ENCODE measurements at places on chromosomes 6 and 20.

GRCh38 chr6:91500689-91501303 is 913.9 kb upstream of the MAP3K7 start:
- DNase-seq: no peak

GRCh38 chr20:46491354-46491753 is 22.0 kb downstream of the ZNF334 start:
- DNase-seq: no peak

- no peak for DNase-seq
Observed at GRCh38 chr6:118939683-118940082, 4.7 kb upstream of the MCM9 start.

GRCh38 chr6:134584847-134585516 is 267.1 kb upstream of the SGK1 start:
- DNase-seq: no peak

GRCh38 chr6:106684011-106684410 is 54.6 kb downstream of the QRSL1 start:
- DNase-seq: no peak

GRCh38 chr6:41689171-41690008 is 46.0 kb downstream of the TFEB start:
- DNase-seq: no peak

- DNase-seq: no peak
Observed at GRCh38 chr20:24732599-24732998, 216.5 kb upstream of the CST7 start.

- no peak for DNase-seq
Observed at GRCh38 chr20:15162079-15162647, 824.8 kb upstream of the FLRT3 start.
